Regular cardiac myocyte (primary cell): ENCODE measurements at places on chromosomes 13 and 19. TPM values are rescaled to one million over a fixed set of nuclear protein-coding genes. Genes with fewer than 3 reads are reported as not detected.

Gene NEK3
- total RNA-seq: 5.6 and 5.9 TPM in 2 replicates

Gene ATP8A2
- under 0.01 TPM in 1 of 2 replicates, not detected in the other for total RNA-seq

Gene MIA
- 0.85 TPM in 1 of 2 replicates, not detected in the other for total RNA-seq

Gene SYT3
- under 0.01 and 0.85 TPM in 2 replicates for total RNA-seq

Gene CLIP3
- total RNA-seq: 2.5 and 5.4 TPM in 2 replicates
